HAP-1 (cell line): ENCODE measurements at places on chromosomes 13 and 19.
A peak's percentile ranks its signal among the peaks of the same experiment; 100 is the strongest.

DNA sequence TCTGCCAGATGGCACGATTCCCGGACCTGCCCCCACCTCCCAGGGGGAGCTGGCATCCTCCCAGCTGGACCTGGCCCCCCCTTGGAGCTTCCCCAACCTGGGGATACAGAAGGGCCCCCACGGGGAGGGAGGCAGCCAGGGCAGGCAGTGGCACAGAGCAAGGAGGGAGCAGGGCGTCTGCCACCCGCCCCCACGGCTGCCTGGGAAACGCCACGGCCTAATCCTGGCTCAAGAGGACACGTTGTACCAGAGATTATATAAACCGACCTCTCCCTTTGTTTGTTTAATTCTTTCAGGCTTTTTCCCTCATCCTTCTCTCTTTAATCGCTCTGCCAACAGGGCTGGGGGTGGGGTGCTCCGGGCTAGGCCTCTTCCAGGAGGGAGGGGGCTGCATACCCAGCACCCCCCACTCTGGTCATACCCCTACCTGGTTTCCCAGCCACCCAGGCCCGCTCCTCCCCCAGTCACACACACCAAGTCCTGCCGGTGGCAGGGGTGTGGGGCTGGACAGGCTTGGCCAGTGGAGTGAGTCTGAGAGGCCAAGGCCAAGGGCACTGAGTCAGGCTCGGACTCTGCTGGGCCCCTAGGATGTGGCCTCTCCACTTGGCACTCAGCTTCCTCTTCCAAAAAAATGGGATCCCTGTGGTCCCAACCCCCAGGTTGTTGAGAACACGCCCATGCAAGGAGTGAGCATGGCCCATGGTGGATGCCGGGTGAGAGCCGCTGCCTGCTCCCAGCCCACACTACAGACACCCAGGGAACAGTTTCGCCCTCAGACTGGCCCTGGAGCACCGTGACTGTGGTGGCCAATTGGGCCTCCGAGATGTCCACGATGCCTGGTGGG is 29.5 kb upstream of the NFIC start:
- no peak for DNase-seq

DNA sequence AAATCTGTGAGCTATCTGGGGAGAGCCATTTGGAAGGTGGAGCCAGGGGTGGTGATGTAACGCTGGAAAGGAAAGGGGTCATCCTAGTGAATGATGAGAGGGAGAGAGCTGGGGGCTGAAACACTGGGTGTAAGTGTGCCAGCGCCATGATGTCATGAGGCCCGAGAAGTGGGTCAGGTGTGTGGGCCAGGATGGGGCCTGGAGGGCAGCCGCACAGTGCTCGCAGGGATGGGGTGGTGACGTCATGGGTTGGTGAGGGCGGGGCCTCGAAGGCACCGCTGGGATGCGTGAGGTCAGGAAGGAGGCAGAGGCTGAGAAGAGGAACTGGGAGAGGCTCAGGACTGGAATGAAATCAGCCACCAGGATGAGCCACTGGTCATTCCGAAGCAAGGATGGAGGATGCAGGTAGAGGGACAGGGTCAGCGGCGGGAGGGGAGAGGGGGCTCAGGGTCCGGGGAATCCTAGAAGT is 4.4 kb downstream of the CCDC61 start:
- no peak for DNase-seq

GRCh38 chr19:47487551-47488515 is 3.8 kb upstream of the KPTN start:
- no peak for DNase-seq

GRCh38 chr13:21615427-21615826 is 11.5 kb upstream of the MICU2 start:
- no peak for DNase-seq

- DNase-seq = no peak
Observed at GRCh38 chr19:3057275-3057714, 5.0 kb downstream of the TLE5 start.

DNA sequence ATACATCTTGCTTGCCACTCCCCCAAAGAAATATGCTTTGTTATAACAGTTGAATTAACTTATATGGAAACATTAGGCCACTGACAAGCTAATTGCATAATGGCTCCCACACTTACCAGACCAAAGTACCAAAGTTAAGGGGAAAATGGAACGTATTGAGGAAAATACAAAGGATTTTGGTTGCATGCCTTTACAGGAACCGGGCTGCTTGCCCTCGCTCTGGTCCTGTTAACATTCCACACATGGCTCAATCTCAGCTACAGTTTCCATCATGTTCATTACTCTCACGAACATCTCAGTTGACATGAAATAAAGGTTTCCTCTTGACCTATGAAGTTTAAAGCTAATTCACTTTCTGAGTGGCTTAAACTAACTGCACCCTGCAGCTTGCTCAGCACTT is 220.7 kb upstream of the RXFP2 start:
- DNase-seq = no peak

DNA sequence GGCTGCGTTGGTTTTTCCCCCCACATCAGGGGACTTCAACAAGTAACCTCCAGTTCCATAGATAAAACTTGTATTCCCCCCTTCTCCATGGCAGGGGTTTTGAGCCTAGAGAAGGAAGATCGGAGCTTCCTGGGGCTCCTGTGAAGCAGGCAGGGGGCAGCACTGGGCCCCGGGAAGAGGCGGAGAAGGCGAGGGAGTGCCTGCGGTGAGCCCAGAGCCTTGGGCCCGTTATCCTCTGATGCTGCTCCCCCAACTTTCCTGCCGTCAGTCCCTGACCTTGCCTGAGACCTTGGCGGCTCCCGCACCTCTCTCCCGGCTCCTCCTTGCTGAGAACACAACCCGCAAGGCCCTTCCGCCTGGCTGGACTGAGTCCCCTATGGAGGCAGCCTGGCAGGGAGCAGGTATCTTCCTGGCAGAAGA is 2.5 kb downstream of the LIPE start:
- no peak for DNase-seq

DNA sequence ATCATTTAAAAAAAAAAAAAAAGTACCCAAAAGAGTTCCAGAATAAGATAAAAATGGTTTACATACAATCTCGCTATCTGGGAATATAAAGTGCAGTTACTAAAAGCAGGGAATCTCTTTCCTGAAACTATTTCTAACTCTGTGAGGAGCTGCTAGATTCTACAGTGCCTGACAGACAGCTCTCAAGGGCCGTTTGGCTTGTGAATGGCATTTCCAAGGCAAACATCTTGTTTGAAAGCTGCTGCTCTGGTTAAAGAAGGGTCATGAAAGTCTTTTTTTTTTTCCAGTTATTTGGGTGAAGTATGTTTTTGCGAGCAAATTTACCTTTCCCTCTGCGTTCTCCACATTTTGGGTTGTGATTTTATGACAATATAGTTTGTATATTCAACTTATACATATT is 29.0 kb upstream of the CEACAM21 start:
- no peak for DNase-seq

GRCh38 chr19:49938662-49939061 is 9.4 kb upstream of the NUP62 start:
- DNase-seq = no peak

DNA sequence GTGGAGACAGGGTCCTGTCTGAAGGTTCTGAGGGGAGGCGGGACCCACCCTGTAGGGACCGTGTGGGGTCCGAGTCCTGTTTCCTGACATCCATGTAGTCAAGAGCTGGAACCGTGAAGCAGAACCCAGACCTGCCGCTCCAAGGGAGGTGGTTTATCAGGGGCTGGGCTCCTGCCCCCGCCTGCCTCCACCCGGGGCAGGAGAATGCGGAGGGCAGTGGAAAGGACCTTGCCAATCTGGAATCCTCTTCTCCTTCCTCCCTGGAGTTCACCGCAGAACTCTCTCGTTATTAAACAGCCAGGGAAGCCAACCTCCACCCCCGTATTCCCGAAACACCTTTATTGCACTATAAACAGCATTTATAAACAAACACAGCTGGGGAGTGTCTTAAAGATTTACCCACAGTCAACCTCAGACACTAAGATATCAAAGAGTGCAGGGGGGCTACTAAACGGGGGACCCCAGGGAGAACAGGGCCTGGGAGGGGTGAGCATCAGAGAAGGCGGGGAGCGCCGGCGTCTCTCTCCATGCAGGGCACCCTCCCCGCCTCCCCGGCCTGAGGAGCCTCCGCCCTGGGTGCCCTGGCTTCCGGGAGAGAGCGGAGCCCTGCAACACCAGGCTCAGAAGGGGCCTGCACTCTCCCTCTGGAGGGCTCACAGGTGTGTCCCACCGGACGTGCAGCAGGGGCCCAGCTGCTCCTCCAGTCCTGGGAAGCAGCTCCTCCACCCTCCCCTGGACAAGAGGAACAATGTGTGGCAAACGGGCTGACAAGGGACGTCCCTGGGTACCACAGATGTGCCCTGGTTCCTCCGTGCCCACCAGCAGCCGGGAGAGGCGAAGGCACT is 3.6 kb downstream of the C2CD4C start:
- DNase-seq = no peak

DNA sequence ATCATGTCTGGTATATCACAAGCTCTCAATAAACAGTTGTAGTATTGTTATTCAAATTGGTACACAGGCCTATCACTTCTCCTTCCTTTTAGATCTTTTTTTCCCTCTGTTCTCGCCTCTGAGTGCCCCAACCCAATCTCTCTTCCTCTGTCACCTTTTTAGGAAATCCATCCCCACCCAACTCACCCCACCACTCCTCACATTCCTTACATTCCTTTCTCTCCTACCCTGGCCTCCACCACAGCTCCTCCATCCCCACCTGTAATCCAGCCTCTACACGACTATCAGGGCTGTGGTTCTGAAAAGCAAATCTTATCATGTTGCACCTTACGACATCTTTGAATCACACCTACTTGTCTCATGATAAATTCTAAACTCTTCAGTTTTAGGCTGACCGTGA is 545.4 kb upstream of the GPC6 start:
- DNase-seq = no peak

DNA sequence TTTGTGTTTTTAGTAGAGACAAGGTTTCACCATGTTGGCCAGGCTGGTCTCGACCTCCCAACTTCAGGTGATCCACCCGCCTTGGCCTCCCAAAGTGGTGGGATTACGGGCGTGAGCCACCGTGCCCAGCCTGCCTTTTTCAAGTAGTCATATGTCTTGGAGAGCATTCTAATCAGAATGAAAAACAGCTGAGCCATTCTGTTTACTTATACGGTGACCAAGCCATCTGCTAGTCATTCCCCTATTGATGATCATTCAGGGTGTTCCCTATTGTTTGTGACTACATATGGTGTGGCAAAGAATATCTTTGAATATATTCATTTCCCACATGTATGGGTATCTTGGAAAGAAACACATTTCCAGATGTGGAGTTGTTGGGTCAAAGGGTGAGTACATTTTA is 17.2 kb downstream of the BLOC1S3 start:
- no peak for DNase-seq

GRCh38 chr13:48094404-48094780 is 512 bp downstream of the MED4 start:
- DNase-seq = peak; percentile 9

GRCh38 chr19:43806848-43807247 is 4.6 kb upstream of the LYPD5 start:
- peak; percentile 25 for DNase-seq

DNA sequence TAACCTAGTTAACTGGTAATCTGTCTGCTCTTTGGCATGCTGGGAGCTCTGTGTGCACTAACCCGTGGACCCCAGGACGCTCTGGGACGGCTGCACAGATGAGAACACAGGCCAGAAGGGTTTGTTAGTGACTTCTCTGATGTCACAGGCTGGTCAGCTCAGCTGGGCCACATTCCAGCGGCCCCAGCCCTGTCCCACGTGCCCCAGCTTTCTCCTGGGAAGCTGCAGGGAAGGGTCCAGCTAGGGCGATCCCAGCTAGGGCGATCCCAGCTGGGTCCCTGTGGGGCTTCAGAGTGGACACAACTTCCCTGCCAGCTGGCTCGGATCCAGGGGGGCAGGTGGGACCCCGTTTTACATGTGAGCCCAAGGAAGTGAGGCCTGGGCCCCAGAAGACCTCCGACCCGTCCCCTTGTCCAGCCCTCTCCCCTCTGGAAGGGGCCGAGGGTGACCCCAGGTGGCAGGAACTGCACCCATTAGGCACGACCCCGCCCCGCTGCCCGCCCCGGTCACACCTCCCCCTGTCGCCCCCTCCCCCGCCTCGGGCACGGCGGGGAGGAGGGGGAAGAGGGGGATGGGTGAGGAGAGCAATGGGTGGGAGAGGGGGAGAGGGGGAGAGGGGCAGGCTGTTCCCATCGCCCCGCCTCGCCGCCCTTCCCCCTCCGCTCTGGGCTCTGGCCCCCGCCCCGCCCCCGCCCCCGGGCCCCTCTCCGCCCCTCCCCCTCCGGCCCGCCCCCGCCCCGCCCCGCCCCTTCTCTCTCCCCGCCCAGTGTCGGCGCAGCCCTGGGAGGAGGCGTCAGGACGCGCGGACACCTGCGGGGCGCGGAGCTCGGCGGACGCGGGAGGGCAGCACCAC is 75.2 kb upstream of the MCF2L start:
- peak; percentile 20 for DNase-seq

DNA sequence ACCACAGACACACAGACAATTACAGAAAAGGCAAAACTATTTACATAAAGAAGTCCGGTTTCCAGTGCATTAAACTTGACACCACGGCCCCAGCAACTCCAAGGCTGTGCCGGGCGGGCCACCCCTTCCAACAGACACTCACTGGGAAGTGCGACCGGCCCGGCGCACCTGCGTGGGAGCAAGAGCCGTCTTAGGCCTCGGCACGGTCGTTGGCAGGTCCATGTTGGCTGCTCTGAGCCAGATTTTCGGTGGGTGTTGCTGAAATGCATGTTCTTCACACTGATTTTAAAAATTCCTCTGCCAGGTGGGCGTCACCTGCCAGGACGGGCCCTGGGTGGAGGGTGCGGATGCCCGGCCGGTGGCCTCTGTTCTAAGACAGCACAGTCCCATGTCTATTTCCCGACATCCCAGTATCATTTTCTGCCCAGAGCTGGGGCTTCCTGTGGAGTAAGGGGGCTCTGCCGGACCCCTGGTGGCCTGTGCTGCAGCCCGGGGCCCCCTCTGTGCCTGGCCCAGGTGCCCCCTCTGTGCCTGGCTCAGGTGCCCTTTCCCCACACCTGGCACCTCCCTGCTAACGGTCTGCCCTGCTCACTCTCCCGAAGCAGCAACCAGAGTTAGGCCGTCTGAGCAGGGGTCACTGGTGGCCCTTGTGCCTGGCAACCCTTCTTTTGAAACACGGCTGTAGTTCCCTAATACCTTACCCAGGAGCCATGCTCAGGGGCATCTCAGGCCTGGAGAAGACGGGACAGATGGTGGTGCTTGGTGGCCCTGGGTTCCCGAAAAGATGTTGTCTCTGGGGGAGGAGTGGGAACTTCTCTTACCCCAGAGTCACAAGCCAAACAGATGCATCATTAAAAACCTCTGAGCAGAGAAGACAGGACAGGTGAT is 9.2 kb downstream of the TMEM255B start:
- DNase-seq = no peak

- DNase-seq = no peak
Observed at GRCh38 chr13:49958321-49958720, 22.2 kb upstream of the SPRYD7 start.

DNA sequence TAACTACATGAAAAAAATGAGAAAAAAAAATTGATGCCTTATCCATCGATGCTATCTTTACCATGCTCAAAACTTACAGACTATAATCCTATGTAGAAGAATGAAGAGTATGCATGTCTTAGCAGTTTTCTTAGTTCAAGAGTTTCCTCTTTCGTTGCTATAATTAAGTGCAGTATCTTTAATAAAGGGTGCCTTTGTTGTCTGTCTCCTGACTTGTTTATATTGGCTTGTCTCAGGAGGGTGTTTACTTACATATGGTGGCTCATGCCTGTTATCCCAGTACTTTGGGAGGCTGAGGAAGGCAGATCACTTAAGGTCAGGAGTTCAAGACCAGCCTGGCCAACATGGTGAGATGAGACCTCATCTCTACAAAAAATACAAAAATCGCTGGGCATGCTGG is 44.3 kb downstream of the MTMR6 start:
- DNase-seq = no peak
